ENCODE measurements at places on chromosomes 4 and X.

DNA sequence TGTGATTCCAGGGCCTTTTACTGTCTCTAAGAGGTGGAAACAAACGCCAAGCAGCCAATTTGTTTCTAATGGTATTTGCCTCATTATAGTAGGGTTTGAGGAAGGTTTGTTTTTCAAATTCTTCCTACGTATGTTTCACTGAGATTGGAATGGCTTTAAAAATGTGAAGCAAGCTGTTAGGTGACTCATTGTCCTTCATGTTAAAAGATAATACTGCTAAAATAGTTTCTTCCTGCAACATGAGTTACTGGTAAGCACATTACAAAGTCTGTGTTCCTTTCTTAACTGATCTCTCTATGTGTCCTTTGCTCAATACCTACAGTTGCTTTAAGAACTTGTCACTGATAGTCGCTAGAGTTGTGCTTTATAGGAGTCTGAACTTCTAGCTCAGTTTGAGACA, 1183.9 kb downstream of the RPA4 start:
- no peak for DNase-seq

- no peak for DNase-seq
Measured at GRCh38 chr4:6235012-6235411, 34.6 kb upstream of the WFS1 start.

- no peak for DNase-seq
Measured at GRCh38 chr4:58560736-58561135, 1450.6 kb upstream of the IGFBP7 start.

- no peak for DNase-seq
Measured at GRCh38 chrX:109777749-109778148, 44.7 kb upstream of the ACSL4 start.

DNA sequence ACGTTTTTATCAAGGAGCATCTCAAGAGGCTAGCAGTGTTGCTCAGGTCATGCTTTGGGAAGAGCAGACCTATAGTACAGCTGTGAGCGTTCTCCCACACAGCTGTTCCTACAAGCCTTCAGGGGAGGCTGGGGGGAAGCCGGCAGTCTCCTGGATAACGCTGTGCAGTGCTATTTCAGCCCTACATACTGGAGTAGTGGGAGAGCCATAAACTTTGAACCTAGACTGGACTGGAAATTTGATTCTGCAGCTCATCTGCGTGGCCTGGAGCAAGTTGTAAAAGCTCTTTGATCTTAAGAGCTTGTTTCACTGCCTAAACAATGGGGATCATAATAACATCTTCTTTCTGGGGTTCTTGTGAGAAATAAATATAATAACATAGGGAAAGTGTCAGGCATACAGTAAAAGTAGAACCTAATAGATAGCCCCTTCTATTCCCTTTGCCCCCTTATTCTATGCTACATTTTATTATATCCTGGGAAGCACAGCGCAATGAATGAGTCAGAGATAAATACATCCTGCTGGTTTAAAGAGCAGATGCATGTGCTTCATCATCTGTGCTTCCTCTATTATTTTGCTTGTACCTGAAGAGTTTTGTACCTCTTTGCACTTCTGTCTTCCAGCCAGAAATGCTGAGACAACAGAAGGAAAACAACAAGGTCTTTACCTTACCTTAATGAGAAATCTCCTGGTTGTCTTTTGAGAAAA, 14.7 kb upstream of the AMBN start:
- DNase-seq = no peak

- no peak for DNase-seq
Measured at GRCh38 chrX:13932416-13932815, 97.3 kb downstream of the GEMIN8 start.

DNA sequence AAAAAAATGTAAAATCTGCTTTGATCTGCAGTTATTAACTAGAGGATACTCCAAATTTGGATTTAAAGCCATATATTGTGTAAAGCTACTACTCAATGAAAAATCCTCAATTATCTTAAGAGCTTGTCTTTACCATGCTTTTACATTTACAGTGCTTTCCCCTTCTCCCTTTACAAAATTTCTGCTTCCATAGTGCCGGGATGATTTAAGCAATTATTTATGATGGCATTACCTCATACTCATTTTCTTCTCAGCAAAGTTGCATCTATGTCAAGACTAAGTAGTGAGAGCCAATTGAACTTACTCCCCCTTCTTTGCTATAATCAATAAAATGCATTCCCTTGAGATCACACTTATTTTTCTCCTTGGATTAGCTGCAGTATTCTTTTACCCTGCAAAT, 505.4 kb upstream of the AGA start:
- no peak for DNase-seq

DNA sequence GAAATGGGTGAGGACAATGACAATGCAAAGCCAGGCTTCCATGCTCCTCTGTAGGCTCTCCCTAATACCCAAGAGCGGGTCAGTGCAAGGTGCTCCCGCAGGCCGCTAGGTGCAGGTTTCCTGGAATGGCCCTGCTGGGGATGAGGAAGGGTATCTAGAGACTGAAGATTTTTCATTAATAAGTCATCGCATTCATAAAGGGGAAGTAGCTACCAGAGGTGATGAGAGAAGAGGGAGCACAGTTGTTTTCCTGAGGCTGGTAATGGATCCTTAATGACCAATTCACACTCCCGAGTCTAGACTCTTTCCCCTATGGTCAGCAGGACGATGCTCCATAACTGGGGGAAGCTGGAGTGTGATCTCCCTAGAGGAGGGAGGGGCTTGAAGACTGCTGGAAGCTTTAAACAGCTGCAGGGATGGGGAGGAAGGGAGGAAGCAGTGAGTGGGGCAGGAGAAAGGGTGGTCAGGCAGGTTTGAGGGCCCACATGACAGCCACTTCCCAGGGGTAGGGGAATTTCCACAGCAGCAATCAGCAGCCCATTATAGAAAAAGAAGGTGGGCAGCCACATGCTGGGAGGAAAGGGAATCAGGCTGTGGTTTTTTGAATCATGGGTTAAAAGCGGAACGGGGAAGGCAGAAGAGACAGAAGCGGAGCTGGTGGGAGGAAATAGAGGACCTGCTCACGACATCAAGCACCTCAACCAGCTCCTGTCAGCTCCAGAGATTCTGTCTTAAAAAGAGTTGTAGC, 10.2 kb upstream of the ATP6AP2 start:
- no peak for DNase-seq

GRCh38 chr4:157151711-157152110, 68.8 kb upstream of the GRIA2 start:
- DNase-seq = no peak

GRCh38 chr4:186957952-186958555, 234.4 kb upstream of the FAT1 start:
- no peak for DNase-seq

- peak; percentile 54 for DNase-seq
Measured at GRCh38 chr4:184165291-184165690, 52.4 kb downstream of the ENPP6 start.

DNA sequence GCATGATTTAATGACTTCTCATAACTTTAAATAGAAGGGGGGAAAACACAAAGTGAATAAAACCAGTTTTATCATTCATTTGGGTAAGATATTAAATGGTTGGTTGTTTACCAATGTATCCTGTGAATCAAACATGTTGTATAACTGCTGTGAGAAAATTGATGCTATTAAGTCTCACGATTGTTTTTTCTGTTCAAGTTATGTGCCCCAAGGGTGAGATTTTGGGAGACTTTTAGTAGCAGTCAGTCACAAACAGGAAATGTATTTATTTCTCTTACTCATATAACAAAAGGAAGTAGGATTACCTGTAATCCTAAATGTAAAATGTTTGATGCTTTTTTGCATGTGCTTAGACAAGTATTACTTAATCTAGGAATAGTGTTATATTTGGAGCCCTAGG, 39.2 kb downstream of the MTHFD2L start:
- no peak for DNase-seq

GRCh38 chr4:147487616-147488015, 6.7 kb downstream of the EDNRA start:
- DNase-seq = no peak

GRCh38 chr4:101670897-101671296, 119.6 kb upstream of the BANK1 start:
- no peak for DNase-seq

DNA sequence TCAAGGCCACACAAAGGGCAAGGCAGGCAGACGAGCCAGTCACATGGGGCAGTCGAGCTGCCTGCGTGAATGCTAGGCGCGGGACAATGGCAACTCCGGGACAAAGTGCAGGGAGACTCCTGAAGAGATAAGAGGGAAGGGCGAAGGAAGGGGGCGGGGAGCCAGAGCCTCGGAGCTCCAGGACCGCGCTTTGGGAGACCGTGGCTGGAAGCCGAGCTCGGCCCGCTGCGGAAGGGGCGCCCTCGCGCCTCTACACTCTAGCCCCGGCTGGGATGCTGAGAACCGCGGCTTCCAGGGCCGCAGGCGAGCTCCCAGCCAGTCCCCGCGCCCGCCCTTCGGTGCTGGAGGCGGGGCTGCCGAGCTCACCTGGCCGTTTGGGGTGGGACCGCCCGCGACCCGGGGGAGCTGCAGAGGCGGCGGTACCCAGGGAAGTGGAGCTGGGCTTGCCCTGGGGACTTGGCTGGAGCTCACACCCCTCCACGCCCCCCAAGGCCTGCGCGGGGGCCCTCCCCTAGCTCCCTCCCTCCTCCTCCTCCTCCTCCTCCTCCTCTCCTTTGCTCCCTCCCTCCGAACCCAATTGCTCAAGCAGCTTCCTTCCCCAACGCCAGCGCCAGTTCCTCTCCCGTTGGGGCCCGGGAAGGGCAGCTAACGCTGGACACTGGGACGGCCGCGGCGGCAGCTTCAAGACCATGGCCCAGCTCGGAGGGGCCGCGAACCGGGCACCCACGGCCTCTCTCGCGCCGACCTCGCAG, at the start of gene SOWAHD:
Gene SOWAHD, plus strand, starts transcription at position 610 of the 752 bp plus-strand sequence. Its CDS starts 80 bp downstream, at position 690.
- DNase-seq = peak; percentile 29

GRCh38 chrX:18278449-18278848, 57.8 kb upstream of the BEND2 start:
- no peak for DNase-seq

DNA sequence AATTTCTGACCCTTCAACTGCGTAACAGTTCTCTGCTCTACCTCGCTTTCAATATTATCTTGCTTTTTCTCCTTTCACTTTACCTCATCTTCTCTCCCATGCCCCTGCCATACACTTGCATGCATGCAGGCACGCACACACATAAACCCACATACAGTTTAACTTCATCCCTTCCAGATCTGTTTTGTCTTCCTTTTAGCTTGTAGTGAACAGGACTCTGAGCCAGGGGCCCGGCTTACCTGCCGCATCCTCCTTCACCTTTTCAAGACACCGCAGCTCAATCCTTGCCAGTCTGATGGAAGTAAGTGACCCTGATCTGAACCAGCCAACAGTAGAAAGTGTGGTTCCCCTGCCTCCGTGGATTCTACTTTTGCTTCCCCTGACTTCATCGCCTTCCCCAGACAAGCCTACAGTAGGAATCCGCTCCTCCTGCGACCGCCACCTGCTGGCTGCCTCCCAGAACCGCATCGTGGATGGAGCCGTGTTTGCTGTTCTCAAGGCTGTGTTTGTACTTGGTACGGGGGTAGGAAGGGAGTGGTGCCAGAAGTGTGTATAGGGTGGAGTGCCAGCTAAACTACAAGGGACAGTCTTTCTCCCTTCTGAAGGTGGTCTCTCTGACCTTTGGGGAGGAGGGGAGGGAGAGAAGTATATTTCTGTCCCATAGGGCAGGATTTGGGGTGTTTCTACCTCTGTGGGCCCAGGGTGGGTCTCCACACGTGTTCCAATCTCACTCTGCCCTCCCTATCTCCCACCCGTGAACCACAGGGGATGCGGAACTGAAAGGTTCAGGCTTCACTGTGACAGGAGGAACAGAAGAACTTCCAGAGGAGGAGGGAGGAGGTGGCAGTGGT, 10.7 kb downstream of the MED12 start:
- DNase-seq = peak; percentile 60

GRCh38 chr4:138216272-138216867, 25.8 kb downstream of the SLC7A11 start:
- DNase-seq = no peak

GRCh38 chr4:132809298-132810032, 339.6 kb upstream of the PCDH10 start:
- DNase-seq = peak; percentile 27

- no peak for DNase-seq
Measured at GRCh38 chrX:139972629-139973624, 7.6 kb upstream of the CXorf66 start.

- DNase-seq = no peak
Measured at GRCh38 chr4:107069049-107069448, 32.9 kb upstream of the DKK2 start.

DNA sequence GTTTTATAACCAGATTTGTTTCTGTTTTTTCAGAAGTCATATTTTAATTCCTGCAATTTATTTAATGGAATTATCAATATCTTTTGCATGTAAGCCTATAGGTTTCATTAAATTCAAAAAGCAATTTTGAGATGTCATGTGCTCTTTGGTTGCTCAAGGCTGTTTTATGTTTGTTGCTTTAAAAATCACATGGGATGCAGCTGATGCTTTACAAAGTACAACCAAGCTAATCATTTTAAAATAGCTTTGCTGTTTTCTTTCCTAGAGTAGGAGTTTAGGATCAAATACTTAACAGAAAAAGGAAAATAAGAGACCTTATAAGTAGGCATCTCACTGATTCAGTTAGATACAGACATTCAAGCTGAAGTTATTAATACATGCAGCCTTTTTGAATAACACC, 11.3 kb downstream of the CPEB2 start:
- no peak for DNase-seq

- DNase-seq = no peak
Measured at GRCh38 chr4:30728311-30728710, 8.1 kb downstream of the PCDH7 start.

- DNase-seq = no peak
Measured at GRCh38 chr4:53671757-53672156, 80.5 kb upstream of the LNX1 start.

- no peak for DNase-seq
Measured at GRCh38 chr4:172061204-172061603, 248.0 kb downstream of the GALNTL6 start.

DNA sequence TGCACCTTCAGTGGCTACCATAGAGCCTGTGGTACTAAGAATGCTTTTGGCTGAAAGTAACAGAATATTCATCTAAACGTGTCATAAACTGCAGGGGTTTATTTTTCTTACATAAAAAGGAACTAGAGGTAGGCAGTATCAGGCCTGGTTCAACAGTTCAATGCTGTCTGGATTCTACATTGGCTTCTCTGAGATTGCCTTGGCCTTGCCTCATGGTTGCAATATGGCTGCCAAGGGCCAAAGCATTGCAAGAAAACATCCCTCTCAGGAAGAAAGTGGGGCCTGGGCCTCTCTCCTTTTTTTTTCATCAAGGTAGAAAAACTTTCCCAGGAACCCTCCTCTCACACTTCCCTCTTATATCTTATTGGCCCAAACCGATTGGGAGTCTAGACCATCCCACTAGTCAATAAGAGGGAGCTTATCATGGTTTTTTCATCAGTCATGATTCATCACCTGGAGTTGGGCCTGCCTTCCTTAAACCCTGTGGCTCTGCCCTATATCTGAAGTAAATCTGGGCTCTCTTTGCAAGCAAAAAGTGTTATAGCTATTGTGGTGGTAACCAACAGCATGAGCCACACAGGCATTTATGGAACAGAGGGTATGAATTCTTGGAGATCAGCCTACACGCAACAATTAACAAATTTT, 1.8 kb upstream of the DOCK11 start:
- DNase-seq = no peak

- DNase-seq = peak; percentile 25
Measured at GRCh38 chrX:19121898-19122640, at the start of gene ADGRG2. TSS of gene ADGRG2 (minus strand) at chrX:19122468. CDS start at chrX:19068834, 53,634 bp downstream.

- no peak for DNase-seq
Measured at GRCh38 chr4:161577579-161578301, 586.1 kb downstream of the FSTL5 start.

GRCh38 chrX:7159149-7159861, 11.4 kb upstream of the PUDP start:
- DNase-seq = no peak

GRCh38 chr4:139893801-139894200, 228.2 kb downstream of the MGST2 start:
- no peak for DNase-seq

GRCh38 chr4:85543832-85544231, 68.9 kb downstream of the ARHGAP24 start:
- no peak for DNase-seq

Measured in WERI-Rb-1 (cell line).